ENCODE measurements at places on chromosomes 12 and 14.

GRCh38 chr12:34341362-34341733 is 319.1 kb downstream of the ALG10 start:
- no peak for DNase-seq

DNA sequence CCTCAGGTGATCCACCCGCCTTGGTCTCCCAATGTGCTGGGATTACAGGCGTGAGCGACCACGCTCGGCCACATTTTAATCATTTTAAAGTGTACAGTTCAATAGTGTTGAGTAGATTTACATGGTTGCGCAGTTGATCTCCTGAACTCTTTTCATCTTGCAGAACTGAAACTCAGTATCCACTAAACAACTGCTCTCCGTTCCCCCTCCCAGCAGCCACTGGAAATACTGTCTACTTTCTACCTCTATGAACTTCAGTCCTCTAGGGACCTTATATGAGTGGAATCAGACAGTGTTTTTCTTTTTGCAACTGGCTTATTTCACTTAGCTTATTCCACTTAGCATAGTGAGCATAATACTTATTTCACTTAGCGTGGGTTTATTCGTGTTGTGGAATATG is 53.7 kb downstream of the KCTD10 start:
- DNase-seq: no peak

- no peak for DNase-seq
These were observed 262.0 kb upstream of the TMPO start for GRCh38 chr12:98253207-98254037.

GRCh38 chr12:116333402-116333801 is 55.9 kb upstream of the MED13L start:
- DNase-seq: no peak

DNA sequence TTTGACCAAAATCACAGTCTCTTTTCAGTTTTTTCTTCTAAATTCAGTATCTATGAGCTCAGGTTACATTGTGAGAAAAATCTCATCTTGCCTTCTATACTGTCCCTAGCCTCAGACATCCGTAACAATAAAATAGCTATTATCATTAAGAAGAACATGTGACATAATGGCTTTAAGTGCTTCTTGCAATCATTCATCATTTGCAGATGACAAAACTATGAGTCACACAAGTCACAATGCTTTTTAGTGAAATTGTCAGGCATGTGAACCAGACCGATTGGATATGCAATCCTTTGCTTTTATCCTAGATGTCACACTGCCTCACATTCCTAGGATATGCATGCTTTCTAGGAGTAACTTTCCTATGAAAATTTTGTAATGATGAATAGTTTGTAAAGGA is 313.1 kb downstream of the SLC6A15 start:
- DNase-seq: no peak

- DNase-seq: no peak
These were observed 83.9 kb downstream of the ARL6IP4 start for GRCh38 chr12:123064366-123064765.

DNA sequence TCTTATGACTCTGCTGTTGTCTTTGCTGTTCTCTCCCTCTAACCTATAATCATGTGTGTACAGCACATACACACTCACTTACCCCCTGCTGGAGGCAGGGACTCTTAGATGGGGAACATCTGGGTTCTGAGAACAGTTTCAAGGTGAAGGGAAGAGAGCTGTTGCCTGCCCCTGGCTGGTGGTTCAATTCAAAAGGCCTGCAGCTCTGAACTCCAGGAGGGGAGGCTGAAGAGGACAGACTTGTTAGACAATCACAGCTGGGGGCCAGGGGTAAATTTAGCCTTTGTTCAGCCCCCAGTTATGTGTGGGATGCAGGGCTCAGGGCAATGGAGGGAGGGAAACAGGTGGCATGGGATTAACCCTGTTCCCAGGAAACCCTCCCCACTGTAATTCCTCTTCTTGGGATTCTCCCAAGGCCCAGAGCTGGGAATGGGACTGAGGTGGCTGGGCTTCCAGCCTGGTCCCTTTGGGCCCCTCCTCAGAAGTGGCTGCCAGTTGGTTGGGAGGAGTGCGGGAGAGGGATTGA is 1.9 kb downstream of the MYL6B start:
- no peak for DNase-seq

GRCh38 chr14:45094275-45094674 is 10.4 kb downstream of the PRPF39 start:
- DNase-seq: no peak

GRCh38 chr12:19689226-19689625 is 249.9 kb downstream of the AEBP2 start:
- DNase-seq: no peak

DNA sequence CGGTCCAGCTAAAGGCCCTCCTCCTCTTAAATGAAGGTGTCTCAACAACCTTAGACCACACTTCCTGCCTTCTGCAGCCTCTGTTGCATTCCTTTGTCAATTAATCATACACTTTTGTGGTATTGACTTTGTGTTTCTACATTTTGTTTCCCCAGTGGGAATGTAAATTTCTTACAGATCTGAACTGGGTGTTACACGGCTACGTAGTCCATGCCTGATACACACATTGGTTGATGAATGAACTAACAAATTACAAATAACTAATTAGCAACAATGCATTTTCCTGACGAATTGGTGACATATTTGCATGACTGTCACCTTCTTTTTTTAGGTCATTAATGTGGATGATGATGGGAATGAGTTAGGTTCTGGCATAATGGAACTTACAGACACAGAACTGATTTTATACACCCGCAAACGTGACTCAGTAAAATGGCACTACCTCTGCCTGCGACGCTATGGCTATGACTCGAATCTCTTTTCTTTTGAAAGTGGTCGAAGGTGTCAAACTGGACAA is 15.2 kb upstream of the CCT2 start:
- DNase-seq: no peak

DNA sequence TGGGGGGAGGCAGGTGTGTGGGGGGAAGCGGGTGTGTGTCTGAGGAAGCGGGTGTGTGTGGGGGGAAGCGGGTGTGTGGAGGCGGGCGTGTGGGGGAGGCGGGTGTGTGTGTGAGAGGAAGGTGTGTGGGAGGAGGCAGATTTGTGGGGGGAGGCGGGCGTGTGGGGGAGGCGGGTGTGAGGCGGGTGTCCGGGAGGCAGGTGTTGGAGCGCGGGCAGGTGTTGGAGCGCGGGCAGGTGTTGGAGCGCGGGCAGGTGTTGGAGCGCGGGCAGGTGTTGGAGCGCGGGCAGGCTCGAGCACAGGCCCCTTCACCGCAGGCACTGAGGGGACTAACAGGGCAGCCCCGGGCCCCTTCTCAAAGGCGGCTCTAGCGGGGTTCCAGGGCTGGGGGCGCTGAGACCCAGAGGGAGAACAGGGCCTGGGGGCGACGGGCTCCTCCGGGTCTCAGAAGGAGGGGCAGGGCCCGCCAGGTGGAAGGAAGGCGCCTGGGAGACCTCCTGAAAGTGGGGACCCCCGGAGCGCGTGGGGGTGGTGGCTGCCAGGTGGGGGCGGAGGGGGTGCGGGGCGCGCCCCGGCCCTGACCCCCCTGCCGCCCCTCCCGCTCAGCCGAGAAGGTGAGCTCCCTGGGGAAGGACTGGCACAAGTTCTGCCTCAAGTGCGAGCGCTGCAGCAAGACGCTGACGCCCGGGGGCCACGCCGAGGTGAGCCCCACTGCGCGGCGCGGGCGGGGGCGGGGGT is 3.2 kb downstream of the CRIP2 start:
- DNase-seq: peak; percentile 34

GRCh38 chr12:119883237-119883636 is 6.1 kb upstream of the CIT start:
- DNase-seq: no peak

GRCh38 chr14:25111061-25111601 is 61.2 kb upstream of the STXBP6 start:
- DNase-seq: no peak

DNA sequence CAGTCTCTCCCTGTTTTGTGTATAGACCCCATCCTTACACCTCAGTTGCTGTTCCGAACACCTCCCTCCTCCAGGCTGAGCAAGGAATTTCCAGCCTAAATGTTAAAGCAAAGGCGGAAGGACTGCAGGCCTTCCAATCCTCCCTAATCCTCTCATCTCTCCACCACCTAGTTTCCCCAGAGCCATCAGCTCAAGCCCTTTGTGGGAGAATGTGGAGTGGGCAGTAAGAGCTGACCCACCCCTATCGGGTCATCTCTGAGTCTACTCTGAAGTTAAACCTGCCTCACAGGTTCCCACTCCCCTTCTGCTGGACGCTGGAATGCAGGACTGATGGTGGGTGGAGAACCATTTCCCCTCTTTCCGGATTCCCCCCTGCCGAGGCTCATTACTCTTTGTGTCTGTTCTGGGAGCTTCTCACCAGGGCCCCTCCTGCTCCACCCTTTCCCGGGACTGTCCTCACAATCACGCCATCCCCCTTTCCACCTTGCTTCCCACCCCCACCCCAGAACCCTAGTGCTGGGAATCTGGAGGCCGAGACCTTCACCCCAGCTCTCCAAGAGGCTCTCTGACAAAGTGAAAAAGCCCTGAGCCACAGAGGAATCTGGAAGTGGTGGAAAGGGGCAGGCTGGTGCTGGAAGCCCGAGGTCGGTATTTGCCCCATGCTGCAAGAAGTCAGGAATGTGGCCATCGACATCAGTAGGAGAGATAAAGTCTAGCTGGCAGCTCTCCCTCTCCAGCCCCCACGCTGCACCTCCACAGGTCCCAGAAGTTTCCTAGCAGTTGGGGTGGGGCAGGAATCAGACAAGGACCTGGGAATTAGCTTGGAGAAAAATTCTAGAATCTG is 3.3 kb upstream of the KRT18 start:
- DNase-seq: no peak

- no peak for DNase-seq
These were observed 98.9 kb downstream of the ACSS3 start for GRCh38 chr12:81176796-81177195.

DNA sequence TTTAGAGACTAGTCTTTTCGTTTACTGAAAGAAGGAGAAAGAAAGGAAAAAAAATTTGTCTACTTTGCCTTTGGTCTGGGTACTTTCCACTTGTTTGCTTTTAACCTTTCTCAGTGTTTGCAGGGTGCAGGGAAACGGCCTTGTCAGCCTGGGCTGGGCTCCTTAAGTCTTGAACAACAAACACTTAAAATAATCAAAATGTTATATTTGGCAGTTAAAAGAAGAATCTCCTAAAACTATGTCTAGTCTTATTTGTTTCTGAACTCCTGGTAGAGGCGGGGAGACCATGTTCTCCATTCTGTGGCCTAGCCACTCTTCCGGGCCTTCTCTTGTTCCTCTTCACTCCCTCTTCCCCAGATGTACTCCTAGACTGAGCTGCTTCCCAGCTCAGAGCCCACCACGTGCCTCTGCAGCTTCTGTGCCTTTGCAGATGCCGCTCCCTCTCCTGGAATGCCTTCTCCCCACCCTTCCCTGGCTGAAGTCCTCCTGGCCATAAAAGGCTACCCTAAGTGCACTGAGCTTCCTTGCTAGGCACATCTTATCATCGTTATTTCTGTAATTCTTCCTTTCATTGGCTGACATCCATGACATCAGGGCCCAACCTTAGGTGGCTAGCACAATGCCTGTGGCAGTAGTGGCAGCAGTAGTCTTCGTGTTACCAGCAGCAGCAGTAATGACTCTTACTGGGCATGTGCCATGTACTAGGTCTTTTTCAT is 432.9 kb downstream of the ZFP36L1 start:
- peak; percentile 32 for DNase-seq

- DNase-seq: no peak
These were observed 130.7 kb upstream of the PWP1 start for GRCh38 chr12:107554941-107555340.

DNA sequence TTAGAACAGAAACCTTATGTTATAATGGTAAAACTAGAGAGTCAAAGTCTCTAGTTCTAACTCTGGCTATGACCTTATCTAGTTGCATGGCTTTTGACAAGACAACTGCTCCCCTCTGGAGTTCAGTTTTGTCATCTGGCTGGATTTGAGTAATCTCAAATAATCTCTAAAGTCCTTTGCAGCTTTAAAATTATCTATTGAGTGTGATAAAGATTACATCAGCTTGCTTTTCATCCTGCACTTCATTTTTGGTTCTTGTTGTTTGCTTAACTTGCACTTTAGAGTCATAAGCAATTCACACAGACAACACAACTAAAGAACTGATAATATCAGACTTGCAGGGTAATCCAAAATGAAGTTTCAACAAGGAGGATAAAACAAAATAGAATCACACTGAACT is 2.3 kb downstream of the AKAP5 start:
- no peak for DNase-seq

GRCh38 chr14:69475194-69475818 is 9.2 kb upstream of the PLEKHD1 start:
- DNase-seq: no peak

DNA sequence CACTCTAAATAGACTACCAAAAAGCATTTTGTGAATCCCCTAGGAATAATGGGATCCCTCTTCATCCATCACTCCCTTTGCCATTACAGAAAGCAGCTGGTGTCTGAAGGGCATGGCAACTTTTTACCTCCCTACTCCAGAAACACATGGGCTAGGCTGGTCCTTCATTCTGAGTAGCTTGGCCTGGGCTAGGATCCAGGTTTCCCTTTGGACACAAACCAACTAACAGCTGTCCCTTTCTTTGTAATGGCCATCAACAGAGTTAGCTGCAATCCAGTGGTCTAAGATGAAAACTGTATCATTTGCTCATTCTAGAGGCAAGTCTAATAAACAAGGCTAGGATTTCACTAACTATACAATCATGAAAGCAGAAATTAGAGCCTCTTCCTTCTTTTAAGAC is 7.4 kb downstream of the GRIN2B start:
- DNase-seq: no peak

DNA sequence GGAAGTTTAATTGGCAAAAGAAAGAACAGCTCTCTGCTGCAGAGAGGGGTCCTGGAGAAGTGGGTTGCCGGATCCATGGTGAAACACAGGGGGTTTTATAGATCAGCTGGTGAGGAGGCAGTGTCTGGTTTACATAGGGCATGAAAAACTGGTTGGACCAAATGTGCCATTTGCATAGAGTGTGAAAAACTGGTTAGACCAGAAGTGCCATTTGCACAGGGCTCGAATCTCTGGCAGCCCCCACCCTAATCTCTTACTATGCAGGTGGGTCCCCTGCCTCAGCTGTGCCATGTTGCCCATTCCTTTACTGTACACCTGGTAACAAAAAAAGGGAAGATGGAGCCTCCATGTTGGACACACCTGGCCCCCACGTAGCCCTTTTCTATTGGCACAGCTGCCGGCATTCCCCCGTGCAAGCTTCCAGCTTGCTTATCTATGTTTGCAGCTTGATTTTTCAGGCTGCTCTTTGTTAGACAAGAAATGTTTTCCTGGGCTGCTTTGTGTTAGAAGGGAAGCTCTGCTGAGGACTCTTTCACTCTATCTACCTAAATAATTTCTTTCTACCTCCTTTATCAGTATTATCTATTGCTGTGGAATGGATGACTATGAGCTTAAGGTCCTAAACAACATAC is 61.1 kb upstream of the TMEM132D start:
- DNase-seq: no peak

GRCh38 chr12:129753586-129753985 is 150.2 kb downstream of the TMEM132D start:
- no peak for DNase-seq

DNA sequence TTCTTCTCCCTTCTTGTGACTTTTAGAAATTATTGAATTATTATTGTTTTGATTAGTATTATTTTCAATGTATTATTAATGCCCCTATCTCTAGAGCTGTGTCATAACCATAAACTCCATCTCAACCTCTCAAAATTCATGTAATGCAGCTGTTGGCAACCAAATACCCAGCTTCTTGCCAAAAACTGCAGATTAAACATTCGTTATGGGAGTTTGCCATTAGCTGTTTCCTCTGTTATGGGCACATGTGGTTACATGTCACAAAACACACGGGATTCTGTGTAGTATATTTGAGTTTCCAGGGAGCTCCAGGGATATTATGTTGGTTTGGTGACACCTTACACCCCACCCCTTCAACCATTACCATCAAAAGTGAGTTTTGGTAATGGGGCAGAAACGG is 2.8 kb upstream of the ALX1 start:
- DNase-seq: no peak

GRCh38 chr12:54378796-54379397 is 5.6 kb downstream of the ZNF385A start:
- DNase-seq: no peak

Measured in stimulated activated CD4-positive, alpha-beta T cell treated with anti-CD3 and anti-CD28 coated beads, Interleukin-4, amount 100 ng/mL, for 1 hour (primary cell).